NCI-H774 (cell line): ENCODE measurements at places on chromosomes 5 and 9.
A peak's percentile ranks its signal among the peaks of the same experiment; 100 is the strongest.

- DNase-seq: no peak
Observed at GRCh38 chr9:101650142-101650541, 55.4 kb upstream of the PPP3R2 start.

- DNase-seq: no peak
Observed at GRCh38 chr9:79301551-79302391, 270.0 kb upstream of the TLE4 start.

DNA sequence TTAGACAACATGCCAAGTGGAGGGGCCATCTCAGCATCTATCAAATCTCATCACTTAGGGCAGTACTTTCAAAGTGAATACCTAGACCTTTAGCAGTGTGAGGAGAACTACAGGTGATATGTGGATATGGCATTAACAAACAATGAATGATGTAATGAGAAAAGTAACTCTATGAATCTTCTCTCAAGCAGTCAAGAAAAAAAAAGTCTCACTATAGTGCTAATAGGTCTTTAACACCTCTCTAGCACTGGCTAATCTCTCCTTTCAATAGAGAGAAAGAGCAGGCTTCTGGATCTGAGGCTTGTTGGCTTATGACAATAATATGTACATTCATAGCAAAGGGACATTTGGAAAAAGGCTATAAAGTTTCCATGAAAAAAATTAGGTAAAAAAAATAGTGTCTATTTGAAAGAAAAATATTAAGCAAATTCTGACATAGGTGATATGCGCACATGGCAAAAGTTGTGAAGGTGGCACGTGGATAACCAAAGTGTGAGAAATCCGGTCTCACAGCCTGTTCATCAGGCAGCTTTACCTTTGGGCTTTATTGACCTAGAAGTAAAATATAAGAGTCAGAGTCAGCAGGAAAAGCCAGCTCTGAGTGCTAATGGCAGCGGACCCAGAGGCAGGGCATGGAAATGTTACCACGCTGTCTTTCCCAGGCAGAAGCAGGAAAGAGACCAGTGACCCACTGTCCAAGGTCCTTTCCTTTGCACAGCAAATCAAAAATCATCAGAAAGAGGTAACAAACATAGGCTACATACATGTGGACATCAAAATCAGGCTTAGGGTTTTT, 203.4 kb downstream of the EFNA5 start:
- no peak for DNase-seq

DNA sequence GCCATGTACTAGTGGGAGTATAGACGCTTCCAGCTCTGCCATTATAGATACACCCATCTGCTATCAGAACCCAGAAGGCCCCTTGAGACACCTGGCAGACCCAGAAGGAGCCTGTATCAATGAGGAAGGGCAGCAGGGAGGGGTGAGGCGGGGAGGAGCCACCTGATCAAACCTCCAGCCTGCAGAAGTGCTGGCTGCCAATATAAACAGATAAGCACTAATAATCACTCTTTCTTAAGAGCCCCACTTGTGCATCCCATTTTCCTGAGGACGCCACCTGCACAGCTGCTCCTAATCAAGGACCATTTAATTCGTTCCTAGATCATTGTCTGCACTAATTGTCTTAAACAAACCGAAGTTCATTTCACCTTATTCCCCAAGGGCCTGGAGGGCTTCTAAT, 75.0 kb upstream of the NEK6 start:
- peak; percentile 17 for DNase-seq

GRCh38 chr5:38190111-38190510, 68.2 kb upstream of the EGFLAM start:
- DNase-seq: no peak

DNA sequence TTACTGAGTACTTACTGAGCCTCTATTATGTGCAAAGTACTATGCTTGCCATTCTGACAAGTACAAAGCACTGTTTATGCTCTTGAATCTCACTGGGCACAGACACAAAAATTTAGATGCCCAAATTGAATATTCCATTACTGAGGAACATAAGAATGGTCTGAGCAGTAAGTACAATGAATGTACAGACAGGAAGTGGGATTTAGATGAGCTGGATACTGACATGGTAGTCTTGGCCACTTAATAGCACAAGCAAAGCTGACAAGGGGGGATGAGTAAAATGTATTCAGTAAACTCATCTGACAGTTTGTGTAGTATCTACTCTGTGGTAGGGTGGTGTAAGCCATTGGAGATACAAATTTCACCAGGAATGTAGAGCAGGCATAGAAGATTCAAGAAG, 132.4 kb downstream of the EFNA5 start:
- DNase-seq: no peak

DNA sequence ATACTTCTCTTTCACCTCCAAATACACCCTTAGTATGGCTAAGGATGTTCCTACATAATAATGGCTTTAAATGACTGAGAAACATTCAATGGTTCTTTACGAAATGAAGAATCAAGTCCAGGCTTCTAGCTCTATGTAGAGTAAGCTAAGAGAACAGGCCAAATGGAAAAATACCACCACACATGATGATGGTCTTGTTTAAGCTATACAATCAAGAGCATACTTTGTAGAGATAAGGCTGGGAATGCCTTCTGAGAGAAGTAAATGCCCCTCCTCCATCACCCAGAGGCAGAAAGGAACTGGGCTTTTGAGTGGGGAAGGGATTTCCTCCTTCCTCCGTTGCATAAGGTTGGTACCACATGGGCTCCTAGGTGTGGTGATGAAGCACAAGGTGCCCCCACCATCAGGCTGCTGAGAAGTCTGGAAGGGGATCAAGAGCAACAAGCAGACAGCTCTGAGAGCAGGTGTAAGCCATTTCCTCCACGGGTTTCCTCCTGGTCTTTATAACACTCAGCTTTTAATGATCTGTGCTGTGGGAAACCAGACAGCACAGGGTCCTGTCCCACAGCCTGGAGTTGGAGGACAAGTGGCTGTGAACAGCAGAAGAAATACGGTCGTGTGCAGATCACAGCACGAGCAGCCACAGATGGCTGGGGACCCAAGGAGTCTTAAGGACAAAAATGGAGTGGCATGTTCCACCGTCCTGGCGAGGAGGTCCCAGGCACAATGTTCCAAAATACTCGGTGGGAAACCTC, 396.9 kb downstream of the CTNND2 start:
- DNase-seq: no peak

- DNase-seq: no peak
Observed at GRCh38 chr9:133003671-133004090, 25.2 kb downstream of the GFI1B start.

GRCh38 chr5:80482578-80482977, 5.3 kb upstream of the FAM151B start:
- no peak for DNase-seq

DNA sequence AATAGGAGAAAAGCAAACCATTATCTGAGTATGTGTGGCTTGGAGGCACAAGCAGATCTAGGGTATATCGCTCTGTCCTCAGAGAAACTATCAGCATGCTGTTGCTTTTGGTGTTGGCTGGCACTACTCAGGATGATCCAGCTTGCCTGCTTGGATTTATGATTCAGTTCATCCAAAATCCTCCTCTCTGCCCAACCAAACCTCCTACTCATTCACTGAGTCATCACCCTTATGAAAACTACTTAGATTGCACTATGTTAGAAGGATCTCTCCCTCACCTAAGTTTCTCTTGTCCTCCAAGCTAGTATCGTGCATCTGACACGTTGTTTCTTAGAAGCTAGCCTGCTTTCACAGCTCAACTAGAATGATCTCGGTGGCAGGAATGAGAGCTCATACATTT, 14.2 kb upstream of the ZBED3 start:
- DNase-seq: no peak

DNA sequence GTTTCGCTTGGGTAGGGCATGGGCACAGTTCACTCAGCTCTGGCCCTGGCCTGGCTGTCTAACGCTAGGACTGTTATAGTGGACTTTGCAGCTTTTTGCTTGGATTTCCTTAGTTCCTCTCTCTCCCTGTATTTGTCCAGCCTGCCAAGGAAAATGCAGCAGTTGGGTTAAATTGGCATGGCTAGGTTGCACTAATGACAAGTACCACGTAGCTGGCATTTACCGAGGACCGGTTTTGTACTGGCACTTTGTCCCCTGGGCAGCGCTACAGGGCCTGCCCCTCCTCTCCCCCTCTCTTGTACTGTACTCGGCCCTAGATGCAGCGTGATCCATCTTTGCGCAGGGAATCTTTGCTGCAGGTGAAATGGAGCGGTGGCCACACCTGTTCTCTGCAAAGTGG, 2.4 kb downstream of the WDR5 start:
- no peak for DNase-seq

DNA sequence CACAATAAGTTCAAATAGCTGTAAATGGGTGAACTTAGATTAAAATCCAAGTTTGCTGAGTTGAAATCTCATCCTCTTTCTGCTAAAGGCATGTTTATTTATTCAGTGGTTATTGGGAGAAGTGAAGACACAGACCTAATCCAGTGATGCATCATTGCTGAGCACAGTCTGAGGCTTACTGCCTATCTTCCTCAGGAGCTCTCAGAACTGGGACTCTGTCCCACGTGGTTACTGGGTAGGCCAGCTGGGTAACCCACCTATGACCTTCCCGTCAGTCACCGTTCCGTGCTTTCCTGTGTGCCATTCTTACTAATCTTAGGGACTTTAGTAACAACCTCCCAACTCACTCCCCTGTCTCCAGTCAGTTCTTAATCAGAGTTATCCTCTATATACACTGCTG, 226.8 kb upstream of the ATP10B start:
- no peak for DNase-seq

- DNase-seq: no peak
Observed at GRCh38 chr5:107661038-107661649, 9.6 kb downstream of the EFNA5 start.

GRCh38 chr5:626850-627249, 14.7 kb downstream of the CEP72 start:
- no peak for DNase-seq

DNA sequence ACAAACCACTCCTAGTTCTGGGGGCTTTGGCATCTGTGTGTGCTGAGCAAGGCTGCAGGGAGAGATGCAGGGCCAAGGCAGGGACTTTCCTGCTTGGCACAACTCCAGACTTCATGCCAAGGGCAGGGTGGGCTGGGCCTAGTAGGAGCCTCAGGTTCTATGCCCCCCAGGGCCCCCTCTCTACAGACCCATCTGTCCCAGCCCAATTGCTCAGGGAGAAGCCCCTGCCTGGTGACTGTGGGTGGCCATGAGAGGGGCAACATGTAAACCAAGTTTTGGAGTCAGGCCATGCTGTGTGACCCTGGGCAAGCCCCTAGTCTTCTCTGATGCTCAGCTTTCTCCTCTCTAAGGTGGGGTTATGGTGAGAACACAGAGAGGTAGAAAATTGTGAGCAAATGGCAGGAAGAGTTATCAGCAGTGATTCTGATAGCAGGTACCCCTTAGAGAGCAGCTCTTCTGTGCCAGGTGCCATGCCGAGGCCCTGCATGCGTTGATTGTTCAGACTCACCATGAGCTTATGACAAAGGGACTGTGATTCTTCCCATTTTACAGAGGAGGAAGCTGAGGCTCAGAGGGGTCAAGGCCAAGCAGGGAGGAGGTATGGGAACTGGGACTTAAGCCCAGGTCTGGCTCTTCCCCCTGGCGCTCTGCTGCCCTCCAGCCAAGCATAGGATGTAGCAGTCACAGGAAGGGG, 5.2 kb downstream of the OLFML2A start:
- no peak for DNase-seq

DNA sequence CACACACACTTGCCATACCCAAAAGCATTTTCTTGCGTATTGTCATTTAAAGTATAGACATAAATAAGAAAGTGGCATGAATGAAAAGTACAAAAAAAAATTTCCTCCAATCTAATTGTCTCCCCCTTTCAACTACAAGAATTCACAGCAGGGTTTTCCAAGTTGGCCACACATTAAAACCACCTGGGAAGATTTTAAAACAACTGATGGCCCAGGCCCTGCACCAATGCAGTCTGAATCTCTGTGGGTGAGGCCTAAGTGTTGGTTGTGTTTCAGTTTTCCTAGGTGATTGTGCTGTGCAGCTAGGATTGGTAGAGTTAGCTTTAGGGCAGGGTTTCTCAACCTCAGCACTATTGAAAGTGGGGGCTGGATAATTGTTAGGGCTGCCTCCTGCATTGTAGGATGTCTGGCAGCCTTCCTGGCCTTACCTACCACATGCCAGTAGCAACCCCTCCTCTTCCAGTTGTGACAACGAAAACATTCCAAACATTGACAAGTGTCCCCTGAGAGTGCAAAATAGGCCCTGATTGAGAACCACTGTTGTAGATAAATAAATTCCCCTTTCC, 337.1 kb downstream of the KIAA0825 start:
- DNase-seq: no peak

GRCh38 chr9:113012492-113012891, 500 bp upstream of the ZNF883 start:
- DNase-seq: no peak

- no peak for DNase-seq
Observed at GRCh38 chr9:79284081-79284480, 287.7 kb upstream of the TLE4 start.

DNA sequence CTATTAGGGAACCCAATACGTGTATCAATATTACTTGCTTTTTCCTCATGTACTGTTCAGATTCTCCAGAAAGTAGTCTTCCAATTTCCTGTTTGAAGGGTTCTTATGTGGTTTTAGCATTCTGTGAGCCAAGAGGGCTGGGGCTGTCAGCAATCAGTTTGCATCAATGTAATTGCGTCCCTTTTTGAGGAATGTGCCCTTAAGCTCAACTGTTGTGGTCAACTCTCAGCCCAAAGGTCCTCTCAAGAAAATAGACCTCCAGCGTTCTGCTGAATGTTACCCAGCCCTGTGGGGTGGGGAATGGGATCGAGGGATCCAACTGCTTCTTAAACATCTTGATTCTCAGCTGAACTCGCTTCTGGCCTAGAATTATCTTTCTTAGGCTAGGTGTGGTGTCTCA, 43.8 kb upstream of the CDK20 start:
- DNase-seq: no peak

- no peak for DNase-seq
Observed at GRCh38 chr9:130212543-130213297, 40.5 kb downstream of the NCS1 start.

DNA sequence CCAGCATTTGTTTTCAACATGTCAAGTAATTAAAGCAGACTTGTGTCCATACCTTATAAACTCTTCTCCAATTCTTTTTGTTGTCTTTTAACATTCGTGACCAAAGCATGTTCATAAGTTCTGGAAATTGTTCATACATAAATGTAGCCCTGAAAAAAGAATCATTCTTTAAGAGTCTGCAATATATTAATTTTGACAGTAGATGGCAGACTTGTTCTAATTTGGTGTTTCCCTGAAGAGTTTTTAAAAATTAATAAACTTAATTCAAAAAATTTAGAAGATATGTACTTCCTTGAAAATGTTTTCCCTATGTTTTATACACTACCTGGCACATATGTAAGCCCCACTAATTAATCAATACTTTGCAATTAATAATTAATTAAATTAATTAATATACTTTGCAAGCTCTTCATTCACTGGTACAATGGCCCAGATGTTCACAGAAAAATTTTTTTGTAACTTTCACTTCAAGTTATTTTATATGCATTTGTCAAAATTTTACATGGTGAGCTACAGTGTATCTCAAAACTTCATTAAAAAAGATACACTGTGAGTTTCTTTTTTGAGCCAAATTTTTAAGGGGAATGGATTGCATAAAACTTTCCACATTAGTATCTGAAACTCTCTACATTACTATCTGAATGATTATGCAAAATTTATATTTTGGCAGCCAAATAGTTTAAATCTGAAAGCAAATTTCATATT, 42.1 kb downstream of the CLINT1 start:
- DNase-seq: no peak
